ENCODE measurements at places on chromosomes 5 and 9.

DNA sequence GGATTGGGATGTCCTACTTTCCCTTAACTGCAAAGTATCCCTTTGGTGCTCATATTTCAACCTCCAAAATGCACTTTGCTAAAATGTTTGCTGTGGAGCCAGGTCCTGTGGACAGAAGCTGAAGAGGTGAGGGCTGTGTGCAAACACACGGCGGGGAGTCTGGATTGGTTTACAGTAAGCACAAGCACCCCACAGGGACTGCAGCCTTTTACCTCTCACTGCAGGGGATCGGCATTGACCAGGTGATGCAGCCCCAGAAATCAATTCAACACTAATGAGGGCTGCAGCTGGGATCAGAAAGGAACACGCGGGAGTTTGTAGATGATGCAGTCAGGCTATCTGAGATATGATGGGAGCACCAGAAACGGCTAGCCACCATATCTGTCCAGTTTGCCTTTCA lies 450.9 kb downstream of the CCDC171 start:
- no peak for DNase-seq

DNA sequence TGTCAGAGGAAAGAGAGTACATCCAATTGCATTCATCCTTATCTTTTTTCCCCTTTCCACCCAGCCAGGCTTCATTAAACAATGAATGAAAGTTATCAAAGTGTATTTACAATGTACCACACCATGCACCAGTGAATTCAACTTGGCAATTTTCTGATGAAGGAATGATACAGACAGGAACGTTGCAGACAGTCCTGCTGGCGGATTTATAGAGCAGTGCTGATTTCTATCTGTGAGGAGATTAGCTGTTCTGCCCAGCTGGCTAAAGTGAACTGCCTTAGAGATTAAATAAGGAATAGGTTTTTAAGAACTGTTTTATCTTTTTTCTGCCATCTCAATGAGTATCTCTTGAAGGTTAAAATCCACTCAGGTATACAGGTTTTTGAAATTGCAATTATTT lies 403.9 kb downstream of the CDH18 start:
- no peak for DNase-seq

GRCh38 chr9:133768859-133769510 lies 30.8 kb upstream of the SARDH start:
- DNase-seq: peak; percentile 16

- no peak for DNase-seq
Measured at GRCh38 chr5:169728418-169728817, 91.3 kb downstream of the DOCK2 start.

- no peak for DNase-seq
Measured at GRCh38 chr5:149471406-149472183, 79.6 kb downstream of the CSNK1A1 start.

Measured in psoas muscle (tissue), 8 donors.